ENCODE measurements at places on chromosomes 1 and 21.

DNA sequence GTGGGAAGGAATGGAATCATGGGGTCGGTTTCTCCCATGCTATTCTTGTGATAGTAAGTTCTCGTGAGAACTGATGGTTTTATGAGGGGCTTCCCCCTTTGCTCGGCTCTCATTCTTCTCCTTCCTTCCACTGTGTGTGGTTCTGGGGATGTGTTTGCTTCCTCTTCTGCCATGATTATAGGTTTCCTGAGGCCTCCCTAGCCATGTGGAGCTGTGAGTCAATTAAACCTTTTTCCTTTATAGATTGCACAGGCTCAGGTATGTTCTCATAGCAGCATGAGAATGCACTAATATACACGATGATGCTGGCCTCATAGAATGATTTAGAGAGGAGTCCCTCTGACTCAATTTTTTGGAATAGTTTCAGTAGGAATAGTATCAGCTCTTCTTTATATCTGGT, 195.4 kb upstream of the IVNS1ABP start:
- DNase-seq = no peak

DNA sequence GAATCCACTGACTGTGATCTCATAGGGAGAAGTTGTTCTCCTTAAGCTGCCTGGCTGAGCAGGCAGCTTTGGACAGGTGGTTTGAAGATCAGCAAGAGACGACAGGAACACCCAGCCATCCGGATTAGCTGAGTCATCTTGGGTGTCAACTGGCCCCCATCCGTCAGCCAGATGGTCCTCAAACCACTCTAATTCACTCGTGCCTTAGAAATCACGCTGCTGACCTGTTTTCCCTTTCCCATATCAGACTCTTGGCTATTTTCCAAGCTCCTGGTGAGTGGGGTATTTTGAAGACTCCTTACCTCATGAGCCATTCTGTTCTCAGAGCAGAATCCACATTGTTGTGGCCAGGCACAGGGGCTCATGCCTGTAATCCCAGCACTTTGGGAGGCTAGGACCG, 149.1 kb upstream of the L1TD1 start:
- no peak for DNase-seq

GRCh38 chr1:107057197-107058133, 991 bp downstream of the PRMT6 start:
- peak; percentile 19 for DNase-seq

DNA sequence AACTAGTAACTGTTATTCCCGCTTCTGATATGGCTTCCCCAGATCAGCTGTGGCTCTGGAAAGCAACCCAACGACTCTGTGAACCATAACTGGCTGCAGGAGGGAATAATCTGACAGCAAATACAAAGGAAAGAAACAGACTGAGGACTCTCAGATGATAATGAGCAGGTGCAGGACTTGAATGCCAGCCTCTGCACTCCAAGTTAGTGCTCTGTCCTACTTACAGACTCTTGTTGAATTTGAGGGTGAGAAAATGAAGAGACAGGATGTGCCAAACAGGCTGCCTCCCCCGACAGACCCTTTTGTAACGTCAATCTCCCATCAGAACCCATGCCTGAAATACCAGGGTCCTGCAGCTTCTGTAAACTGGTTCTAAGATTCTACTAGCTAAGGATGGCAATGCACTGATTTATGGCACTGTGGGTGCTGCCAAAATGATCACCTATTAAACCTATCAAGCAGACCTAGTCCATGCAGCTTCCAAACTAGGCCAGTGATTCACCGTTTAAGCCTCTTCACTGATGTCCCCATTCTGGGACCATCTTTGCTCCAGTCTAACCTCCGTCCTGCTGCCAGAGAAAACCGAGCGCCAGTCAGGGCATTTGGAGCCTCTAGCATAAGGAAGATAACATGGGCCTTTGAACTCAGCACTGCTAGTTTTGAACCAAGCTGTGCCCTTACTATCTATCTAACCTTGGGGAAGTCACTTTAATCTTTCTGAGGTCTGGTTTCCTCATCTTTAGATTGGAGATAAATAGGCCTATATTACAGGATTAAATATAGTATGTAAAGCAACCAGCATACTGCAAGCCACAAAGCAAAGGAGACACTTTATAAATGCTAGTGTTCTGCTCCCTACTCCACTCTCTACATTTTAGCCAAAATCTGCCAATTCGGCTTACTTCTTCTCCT, 4.8 kb downstream of the MKNK1 start:
- DNase-seq = no peak

DNA sequence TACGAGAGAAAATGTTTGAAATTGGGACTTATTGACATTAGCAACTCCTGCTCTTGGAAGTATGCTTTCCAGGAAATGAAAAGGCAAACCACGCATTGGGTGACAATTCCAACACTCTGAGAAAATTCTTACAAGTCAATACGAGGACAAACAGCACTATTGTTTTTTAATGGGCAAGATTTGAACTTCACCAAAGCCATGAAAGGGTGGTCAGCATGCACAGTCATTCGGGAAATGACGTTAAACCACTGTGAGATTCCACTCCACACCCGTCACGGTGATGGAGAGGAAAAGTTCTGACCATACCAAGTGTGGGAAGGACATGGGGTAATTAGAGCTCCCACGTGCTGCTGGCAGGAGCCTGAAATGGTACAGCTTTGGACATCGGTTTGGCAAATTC, 12.2 kb upstream of the PRXL2B start:
- DNase-seq = no peak

DNA sequence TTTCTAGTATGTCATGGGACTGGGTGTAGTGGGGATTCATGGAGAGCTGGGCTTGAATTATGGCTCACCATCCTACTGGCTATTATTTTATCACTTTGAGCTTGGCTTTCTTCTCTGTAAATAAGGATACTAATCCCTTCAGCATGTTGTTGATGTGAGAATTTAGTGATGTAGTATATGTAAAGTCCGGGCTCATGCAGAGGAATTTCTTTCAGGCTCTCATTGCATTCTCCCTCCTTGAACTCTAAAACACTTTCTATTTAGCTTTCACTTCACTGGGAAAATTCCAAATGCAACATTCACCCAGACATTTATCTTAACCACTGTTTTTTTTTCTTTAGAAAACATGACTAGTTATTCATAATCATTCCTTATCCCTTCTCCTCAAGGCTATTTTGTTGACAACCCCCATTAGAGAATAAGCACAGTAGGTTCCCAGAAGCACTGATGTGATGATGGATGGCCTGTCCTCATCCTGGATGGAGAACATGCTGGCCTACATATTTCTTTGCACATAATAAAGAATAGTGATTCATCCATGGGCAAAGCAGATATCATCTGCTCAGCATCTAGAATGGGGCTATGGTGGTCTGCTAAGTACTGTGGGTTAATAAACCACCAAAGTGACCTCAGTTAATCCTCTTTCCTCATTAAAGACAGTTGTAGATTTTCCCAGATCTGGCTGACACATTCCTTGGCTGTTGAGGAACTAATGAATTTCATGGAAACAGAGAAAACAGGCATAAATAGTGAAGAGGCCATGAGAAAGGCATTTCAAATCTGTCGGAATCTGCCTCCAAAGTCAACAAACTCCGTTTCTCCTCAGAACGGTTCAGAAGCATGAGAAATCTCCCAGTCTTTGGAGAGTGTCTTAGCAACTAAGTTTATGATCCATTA, 68.0 kb upstream of the CYP2J2 start:
- DNase-seq = no peak

- no peak for DNase-seq
Measured at GRCh38 chr1:21594935-21595897, 73.9 kb downstream of the RAP1GAP start.

- DNase-seq = no peak
Measured at GRCh38 chr1:172753964-172754363, 95.1 kb downstream of the FASLG start.

DNA sequence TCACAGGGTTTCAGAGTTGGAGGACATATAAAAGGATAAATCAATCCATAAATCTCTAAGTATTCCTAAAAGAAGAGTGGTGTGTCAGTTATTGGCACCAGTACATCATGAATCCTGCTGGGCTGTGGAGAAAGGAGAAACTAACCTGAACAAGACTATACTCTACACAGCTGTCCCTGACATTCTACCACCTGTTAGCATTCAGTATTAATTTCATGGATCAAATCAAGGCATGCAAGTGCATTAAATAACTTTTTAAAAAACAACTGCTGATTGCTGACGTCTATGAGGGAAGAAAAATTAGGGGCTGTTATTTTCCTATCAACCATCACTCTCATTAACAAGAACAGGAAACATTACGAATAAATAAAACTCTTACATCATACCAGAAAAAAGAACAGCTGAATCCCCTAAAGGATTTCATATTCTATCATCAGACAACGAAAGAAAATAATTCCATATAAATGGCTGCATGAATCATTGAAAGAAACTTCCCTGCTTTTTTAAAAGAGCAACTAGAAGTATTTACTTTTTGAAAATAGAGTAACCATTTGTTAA, 121.7 kb downstream of the ATF6 start:
- DNase-seq = no peak

DNA sequence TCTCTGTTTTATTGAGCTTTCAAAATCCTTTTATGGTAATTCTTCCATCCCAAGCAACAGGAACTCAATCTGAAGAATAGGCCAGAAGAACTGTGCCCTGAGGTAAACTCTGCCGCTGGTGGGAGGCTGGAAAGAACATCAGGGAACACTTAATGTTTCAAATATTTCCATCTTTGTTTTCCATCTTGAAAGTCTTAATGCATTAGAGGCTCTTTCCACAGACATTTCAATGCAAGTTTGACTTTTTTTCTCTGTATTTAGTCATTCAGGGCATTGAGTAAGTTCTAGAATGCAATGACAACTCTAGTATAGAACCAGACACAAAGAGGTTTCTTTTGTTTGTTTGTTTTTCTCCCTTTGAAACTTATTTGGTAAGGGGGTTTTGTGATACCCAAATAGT, 61.5 kb downstream of the KIAA0040 start:
- no peak for DNase-seq

DNA sequence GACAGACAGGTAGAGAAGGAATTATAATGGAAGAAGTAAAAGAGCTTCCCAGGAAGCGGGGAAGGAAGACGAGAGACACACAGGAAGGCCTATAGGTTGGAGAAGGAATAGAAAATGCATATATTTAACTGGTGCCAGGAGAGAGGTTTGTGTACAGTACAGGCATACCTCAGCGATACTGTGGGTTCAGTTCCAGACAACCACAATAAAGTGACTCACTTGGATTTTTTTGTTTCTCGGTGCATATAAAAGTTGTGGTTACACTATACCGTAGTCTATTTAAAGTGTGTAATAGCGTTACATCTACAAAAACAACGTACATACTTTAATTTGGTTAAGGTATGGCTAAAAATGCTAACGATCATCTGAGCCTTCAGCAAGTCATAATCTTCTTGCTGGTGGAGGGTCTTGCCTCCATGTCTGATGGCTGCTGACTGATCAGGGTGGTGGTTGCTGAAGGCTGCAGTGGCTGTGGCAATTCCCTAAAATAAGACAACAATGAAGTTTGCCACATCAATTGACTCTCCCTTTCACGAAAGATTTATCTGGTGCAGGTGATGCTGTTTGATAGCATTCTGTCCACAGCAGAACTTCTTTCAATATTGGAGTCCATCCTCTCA, 16.0 kb downstream of the YARS1 start:
- no peak for DNase-seq

GRCh38 chr1:97901017-97901658, 19.7 kb downstream of the DPYD start:
- peak; percentile 41 for DNase-seq

- no peak for DNase-seq
Measured at GRCh38 chr1:116310180-116310579, 62.9 kb upstream of the ATP1A1 start.

GRCh38 chr1:246295340-246295739, 211.7 kb downstream of the SMYD3 start:
- no peak for DNase-seq

- DNase-seq = no peak
Measured at GRCh38 chr1:98405581-98406074, 255.9 kb upstream of the SNX7 start.

DNA sequence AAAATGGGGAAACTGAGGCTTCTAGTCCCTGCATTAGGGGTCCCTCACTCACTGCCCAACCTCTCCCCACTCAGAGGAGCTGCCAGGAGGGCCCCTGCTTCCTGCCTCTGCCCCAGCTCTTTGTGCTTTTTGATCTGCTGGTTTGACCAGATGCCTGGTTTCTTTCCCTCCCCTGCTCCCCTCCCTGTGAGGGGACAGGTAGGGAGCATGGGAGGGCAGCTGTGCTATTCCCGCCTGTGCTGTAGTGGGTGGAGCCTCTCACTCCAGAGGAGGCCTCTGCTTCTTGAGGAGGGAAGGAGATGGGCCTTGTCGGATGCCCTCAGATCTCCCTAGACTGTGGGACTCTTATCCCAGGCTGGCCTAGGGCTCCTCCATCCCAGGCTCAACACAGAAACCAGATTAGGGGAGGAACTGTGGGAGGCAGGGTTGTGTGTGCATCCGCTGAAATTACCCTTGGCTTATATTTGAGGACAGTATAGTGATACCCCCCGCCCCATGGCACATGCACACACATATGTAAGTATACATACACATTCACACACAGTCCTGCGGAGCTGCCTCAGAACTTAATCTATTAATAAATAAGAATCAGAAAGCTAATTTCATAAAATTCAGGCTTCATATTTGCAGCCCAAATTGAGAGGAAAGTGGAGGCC, 4.6 kb downstream of the BOLA1 start:
- DNase-seq = no peak

Data from HS-5 (cell line).